ENCODE measurements at places on chromosomes 6 and 20.

DNA sequence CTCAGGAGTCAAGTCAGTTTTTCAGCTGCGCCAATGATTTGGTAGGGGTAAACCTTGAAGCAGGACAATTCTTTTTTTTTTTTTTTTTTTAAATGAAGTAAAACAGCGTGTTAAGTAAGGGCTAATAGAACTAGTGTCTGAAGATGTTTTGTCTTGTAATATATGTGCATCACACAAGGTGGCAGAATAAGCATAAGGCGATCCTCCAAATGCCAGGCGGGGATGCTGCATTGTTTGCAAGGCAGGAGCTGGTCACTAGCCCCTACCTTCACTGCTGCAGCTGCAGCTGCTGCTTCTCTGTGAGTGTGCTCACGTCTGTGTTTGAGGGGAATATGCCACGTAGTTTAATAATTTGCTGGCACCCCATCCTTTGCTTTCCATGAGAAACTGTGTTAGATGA, 272.7 kb upstream of the MAP3K7 start:
- DNase-seq, result no peak

DNA sequence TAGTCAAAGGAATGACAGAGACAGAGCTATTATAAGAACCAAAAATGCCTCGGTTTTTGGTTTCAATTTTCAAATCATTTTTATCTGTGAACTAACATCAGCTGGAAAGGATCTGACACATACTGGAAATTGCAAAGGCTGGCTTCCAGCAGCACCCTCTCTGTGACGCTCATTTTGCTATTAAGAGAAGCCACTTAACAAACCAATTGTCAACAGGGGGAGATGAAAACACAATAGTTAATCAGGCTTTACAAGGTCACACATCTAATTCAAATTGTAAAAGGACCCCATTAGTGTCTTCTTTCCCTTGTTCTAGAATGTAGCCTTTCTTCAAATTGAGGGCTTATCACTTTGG, 160.5 kb downstream of the TFAP2B start:
- DNase-seq, result no peak

DNA sequence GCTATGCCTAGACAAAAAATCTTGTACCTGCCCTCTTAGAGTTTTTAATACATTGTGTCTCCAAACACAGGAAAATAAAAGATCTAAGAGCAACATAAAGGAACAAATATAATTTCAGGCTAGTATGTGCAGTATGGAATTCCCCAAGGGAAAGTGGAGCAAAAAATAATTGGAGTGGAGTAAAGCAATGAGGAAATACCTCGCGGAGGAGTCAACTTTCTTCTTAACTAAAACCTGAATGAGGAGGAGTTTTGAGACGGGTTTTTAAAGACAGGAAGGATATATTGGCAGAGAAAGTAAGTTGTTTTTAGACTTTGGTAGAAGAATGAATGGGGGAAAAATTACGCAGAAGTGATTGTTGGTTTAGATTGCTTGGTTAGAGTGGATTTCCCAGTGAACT, 14.0 kb downstream of the HIVEP1 start:
- DNase-seq, result peak; percentile 28

GRCh38 chr6:29603930-29604329, 19.0 kb downstream of the OR2H2 start:
- DNase-seq, result no peak

- no peak for DNase-seq
Measured at GRCh38 chr20:1119128-1119505, 715 bp downstream of the PSMF1 start.

GRCh38 chr6:18179770-18180356, 24.6 kb downstream of the KDM1B start:
- DNase-seq, result no peak

DNA sequence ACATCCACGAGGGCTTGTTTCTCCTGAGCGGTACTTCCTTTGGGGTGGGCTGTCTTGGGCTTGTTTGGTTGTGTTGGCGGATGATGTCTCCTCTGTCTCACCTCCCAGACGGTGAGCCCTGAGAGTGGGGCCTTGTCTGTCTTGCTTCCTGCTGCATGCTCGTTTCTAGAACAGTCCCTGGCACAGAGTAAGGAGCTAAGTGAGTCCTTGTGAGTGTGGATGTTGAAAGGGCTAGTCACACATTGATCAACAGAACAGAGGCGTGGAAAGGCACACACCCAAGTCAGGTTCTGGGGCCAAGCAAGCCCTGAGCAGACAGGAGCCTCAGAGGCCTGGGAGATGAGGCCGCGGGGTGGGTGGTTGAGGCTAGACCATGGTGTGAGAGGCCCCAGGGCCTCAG, 111.0 kb downstream of the BMP7 start:
- no peak for DNase-seq

- DNase-seq, result no peak
Measured at GRCh38 chr6:44007818-44008621, 119.2 kb downstream of the MRPL14 start.

DNA sequence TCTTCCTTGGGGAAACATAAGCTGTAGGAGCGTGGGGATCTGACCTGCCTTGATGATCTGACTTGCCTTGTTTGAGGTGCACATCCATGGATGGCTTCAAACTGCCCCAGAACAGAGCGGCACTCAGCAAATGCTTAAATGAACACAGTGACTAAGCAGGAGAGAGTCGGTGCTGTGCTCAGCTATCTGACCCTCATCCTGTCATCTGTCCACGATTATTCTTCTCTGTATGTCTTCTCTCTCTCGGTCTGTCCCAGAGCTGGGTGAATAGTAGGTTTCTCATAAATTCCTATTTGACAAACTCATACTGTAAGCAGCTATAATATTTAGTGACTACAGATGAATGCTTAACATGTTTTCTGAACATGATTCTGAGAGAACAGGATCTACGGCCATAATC, 37.3 kb downstream of the TRAM2 start:
- DNase-seq, result peak; percentile 87

GRCh38 chr20:45969712-45970634, 2.0 kb downstream of the ZNF335 start:
- DNase-seq, result peak; percentile 57

DNA sequence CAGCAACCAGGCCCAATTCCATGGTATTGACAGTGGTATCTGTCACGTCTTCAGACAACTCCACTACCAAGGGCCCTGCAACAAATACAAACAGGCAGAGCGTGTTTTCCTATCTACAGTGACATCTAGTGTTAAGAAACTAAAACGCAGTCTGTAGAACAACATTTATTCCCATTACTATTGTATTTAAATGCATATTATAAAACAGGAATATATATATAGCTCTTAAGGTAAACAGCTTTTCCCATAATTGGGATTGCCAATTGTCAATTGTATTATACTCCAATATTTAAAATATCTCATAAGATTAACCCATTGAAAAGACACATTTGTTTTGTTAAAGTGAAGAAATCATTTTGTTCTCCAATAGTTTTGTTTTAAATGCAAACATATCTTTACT, 97.2 kb downstream of the KIF16B start:
- peak; percentile 57 for DNase-seq

DNA sequence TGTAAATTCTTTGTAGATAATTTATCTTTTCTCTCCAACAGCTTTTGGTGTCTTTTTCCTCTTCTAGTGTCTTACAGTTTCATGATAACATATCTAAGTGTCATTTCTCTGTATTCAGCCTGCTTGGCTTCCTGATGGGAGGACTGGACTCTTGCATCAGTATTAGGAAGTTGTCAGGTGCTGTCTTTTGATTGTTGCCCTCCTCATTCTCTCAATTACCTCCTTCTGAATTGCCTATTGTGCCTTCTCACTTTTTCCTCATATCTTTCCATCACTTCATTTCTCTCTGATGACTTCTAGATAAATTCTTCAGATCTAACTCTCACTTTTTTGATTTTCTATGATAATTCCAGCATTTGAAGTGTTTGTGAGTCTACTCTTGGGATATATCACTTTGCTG, 154.4 kb upstream of the MLIP start:
- DNase-seq, result no peak
